ENCODE measurements at places on chromosomes 3 and 15.

DNA sequence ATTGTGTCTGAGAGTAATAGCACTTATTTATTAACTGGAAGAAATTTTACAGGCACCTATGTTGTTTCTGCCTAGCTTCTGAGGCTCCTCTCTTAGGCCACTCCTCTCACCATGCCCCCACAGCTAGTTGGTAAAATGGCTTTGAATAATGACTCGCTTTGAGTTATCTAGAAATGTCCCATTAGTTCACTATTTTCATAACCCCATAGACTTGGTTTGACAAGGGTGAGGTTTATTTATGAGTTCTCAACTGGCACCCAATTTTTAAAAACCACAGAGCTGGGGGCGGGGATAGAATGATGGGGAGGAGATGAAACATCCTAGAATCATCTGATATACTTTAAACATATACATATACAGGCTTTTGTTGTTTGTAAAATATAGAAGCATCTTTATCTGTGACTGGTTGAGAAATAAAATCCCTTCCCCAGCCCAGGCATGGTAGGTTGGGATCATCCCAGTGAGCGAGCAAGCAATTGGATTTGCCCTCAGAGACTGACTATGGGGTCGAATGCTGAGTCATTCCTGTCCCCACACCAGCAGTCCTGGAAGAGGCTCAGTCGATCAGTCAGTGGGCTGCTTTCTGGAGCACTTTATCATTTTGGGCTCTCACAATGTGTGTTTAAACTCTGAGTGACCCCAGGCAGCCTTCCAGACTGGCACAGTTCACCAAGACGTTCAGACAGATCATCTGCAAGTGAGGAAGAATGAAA lies 60.2 kb upstream of the TSEN2 start:
- DNase-seq = no peak

- no peak for DNase-seq
Observed at GRCh38 chr3:99248130-99248529, 346.6 kb upstream of the DCBLD2 start.

- DNase-seq = no peak
Observed at GRCh38 chr3:125116311-125117080, 60.7 kb upstream of the HEG1 start.

- DNase-seq = no peak
Observed at GRCh38 chr3:185473290-185473815, 25.5 kb downstream of the TMEM41A start.

DNA sequence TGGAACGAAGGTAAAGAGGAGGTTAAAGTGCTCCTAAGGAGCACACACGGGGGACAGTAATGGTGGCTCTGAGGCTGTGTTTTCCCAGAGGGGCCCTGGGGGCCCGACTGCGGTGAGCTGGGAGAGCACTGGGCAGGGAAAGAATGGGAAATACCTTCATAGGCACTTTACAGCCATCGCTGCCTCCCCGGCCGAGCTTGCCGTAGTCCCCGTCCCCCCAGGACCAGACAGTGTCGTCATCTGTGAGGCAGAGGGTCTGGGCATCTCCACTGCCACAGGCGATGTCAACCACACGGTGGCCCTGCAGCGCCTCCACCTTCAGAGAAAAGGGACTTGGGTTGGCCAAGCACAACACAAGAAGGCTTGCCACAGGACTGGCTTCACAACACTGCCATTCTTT lies 32.8 kb upstream of the OCA2 start:
- no peak for DNase-seq

DNA sequence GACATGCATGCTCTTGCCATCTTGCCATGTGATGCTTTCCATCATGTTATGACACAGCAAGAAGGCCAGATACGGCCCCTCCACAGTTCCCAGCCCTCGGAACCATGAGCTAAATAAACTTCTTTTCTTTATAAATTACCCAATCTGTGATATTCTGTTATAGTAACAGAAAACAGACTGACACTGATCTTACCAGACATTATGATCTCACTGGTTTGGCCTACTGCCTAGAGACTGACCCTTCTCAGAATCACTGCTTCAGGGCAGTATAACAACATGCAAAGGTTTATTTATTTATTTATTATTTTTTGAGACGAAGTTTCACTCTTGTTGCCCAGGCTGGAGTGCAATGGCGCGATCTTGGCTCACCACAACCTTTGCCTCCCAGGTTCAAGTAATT lies 14.0 kb downstream of the ZNF619 start:
- no peak for DNase-seq

GRCh38 chr3:56823421-56823926 lies 21.7 kb upstream of the ARHGEF3 start:
- DNase-seq = no peak

GRCh38 chr3:187639927-187640568 lies 30.1 kb downstream of the SST start:
- no peak for DNase-seq

DNA sequence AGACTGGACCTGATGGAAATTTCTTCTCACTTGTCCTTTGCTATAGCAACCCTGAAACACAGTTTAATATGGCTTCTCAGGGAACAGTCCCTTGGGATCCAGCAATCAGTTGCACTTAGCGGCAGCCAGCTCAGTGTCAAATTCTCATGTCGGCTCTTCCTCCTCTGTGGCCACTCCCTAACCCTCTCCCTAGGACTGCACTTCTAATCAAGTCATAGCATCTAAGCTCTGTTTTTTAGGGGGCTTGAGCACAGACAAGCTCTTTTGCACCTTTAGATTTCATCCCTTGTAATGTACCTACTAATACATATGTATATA lies 250.5 kb upstream of the TLE3 start:
- DNase-seq = peak; percentile 21
